ENCODE measurements at places on chromosomes 13 and 19.

- peak; percentile 53 for DNase-seq
These were observed at the start of gene B3GNT3 for GRCh38 chr19:17794731-17795494. Gene B3GNT3 (plus strand): TSS chr19:17795138. CDS start chr19:17807808, 12,670 bp downstream.

DNA sequence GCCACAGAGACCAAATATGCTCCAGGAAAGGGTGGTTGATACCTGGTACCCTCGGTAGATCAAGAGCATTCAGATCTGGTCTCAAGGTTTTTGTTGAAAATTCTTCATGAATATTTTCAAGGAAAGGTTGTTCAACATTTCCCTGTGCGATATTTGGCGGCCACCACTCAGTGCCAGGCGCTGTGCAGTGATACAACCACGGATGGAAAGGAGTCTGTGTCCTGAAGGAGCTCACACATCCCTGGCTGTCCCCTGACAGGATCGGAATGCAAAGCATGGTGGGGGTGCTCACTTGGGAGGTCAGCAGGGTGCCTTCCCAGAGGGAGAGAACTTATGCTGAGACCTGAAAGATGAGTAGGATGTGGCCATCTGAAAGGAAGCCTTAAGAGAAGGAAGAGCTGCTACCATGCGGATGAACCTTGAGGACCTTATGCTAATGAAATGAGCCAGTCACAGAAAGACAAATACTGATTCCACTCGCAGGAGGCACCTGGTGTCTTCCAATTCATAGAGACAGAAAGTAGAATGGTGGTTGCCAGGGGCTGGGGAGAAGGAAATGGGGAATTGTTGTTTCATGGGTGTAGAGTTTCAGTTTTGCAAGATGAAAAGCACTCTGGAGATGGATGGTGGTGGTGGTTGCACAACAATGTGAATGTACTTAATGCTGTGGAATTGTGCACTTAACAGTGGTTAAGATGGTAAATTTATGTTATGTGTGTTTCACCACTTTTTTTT is 41.6 kb downstream of the HSPH1 start:
- DNase-seq, result peak; percentile 3

GRCh38 chr13:23570099-23570920 is at the start of gene TNFRSF19:
Gene TNFRSF19 (plus strand): TSS chr13:23570412. CDS start chr13:23590184, 19,772 bp downstream.
- peak; percentile 19 for DNase-seq

GRCh38 chr13:35475960-35476943 is at the start of gene MAB21L1:
Gene MAB21L1 (minus strand): TSS chr13:35476689. CDS start chr13:35476138, 551 bp downstream.
- DNase-seq, result no peak

GRCh38 chr19:46160233-46160775 is 12.3 kb downstream of the IGFL2 start:
- no peak for DNase-seq

GRCh38 chr13:41597348-41598041 is 140.1 kb downstream of the RGCC start:
- DNase-seq, result no peak

- DNase-seq, result no peak
These were observed 349.5 kb downstream of the TSHZ3 start for GRCh38 chr19:30999726-31000125.

- no peak for DNase-seq
These were observed 52.9 kb upstream of the GPR12 start for GRCh38 chr13:26813321-26813979.

- no peak for DNase-seq
These were observed 13.7 kb downstream of the FXYD5 start for GRCh38 chr19:35168196-35168595.

- no peak for DNase-seq
These were observed 24.6 kb upstream of the IRS2 start for GRCh38 chr13:109810761-109811510.

GRCh38 chr19:16228637-16229321 is 31.1 kb downstream of the AP1M1 start:
- DNase-seq, result no peak

GRCh38 chr19:21912654-21913053 is 76.7 kb upstream of the ZNF43 start:
- DNase-seq, result no peak

DNA sequence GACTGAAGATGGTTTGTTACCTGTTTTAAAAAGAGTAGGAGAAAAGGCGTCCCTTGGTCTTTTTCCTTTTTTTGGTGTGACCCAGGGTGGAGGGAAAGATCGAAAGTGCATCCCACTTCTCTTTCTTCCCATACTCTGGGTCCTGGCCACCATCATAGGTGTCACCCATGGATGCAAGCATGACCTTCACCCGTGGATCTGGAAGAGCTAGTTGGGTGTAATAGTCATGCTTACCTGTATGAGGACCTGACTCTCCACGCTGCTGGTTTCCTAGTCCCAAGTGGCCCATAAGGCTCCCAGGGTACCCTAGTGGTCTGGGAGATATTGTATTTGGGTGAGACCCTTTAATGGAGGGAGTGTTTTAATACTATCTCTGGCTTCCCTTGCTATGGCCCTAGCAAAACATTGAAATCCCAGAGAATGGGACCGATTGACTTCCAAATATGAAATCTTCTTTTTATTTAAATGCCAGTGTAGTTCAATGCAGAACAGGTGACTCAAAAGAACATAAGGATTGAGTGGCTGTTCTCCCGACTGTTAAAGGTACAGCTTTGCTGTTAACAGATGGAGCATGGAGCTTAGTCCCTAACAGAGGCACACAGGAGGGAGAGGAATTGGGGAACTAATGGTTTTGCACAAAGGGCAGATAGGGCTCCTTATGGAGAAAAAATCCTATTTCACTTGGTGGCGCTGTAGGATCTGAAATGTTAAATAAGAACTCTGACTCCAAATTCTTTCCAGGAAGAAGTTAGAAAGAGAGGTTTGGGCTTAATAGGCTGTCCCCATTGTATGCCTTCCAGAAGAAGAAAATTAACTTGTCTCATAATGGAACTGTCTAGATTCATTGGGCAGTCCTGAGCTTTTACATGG is 7.0 kb upstream of the ZNF550 start:
- no peak for DNase-seq

DNA sequence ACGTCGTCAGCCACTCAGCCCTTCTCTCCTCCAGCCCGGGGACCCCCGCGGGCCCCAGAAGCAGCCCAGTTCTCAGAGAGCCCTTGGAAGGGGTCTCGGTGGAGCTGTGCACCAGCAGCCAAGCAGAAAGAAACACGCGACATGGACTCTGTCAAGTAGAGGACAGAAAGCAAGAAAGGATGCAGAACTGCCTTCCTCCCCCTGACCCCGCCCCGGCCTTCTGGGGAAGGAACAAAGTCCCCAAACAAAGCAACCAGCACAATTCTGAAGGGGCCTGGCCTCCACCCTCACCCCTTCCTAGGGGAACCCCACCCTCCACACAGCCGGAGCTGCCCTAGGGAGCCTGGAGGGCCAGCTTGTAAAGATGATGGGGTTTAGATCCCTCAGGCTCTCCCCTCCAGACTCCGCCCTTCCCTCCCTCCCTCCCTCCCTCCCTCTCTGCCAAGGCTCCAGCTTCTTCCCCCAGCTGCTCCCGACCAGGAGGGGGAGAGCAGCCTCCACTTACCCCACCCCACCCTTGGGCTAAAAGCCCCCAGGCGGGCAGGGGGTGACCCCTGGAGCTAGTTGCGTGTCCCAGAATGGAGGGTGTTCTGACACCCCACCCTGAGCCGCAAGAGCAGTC is 7.8 kb downstream of the LYL1 start:
- no peak for DNase-seq

DNA sequence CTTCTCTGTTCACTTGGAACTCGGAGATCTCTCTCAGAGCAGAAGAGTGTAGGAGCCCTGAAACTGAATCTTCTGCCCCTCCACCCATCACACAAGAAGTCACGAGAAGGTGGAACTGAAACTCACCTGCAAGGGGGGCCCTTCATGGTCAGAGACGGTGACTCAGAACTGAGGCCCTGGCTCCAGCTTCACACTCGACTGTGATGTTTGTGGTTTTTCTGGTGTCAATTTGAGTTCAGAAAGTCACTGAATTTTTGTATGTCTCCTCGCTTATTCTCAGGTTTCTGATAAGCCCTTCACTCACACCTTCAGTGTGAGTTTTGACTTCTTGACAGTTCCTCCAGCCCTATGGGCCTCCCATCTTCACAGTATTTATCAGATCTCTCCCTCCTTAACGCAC is 23.1 kb downstream of the SIGLEC5 start:
- DNase-seq, result no peak

GRCh38 chr13:35388441-35389355 is 87.8 kb downstream of the MAB21L1 start:
- DNase-seq, result no peak

- no peak for DNase-seq
These were observed 61.2 kb downstream of the WASF3 start for GRCh38 chr13:26618726-26619125.

DNA sequence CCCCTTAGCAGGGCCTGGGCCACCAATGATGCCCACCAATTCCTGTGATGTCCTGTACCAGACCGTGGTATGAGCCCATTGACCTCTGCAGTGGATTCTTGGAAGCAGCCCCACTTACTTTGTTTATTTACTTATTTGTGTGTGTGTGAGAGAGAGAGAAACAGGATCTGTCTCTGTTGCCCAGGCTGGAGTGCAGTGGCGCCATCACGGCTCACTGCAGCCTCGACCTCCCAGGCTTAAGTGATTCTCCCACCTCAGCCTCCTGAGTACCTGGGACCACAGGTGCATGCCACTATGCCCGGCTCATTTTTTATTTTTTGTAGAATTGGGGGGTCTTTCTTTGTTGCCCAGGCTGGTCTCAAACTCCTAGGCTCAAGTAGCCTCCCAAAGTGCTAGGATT is 13.0 kb downstream of the MYO9B start:
- no peak for DNase-seq

- no peak for DNase-seq
These were observed 31.9 kb upstream of the ATP11A start for GRCh38 chr13:112657850-112658445.

DNA sequence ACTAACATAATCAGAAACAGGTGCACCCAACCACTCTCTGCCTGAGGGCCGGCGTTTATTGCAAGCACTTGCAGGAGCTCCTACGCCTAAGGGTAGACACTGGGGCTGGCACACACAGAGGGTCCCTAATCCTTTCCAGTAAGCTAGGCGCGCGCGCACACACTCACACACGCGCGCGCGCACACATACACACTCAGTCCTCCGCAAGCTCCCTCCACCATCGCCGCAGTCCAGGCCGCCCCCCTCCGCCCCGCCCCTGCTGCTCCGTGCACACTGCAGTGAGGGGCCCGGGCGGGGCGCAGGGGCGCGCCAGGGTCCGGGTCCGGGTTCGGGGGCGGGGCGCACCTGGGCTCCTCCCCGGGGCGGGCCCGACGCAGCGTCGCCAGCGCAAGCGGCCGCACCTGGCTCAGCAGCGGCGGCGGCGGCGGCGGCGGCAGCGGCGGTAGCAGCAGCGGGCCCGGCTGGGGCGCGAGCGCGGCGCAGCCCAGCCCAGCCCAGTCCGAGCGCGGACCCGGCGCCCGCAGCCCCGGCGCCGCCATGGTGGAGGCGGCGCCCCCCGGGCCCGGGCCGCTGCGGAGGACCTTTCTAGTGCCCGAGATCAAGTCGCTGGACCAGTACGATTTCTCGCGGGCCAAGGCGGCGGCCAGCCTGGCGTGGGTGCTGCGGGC is at the start of gene CAMSAP3:
Gene CAMSAP3 (plus strand): TSS at position 398 of the 668 bp plus-strand sequence. CDS start 140 bp downstream, at position 538.
- DNase-seq, result peak; percentile 74

GRCh38 chr19:30547246-30547645 is 175.1 kb downstream of the ZNF536 start:
- no peak for DNase-seq

GRCh38 chr19:41356984-41357739 is 3.4 kb upstream of the TGFB1 start:
- no peak for DNase-seq

DNA sequence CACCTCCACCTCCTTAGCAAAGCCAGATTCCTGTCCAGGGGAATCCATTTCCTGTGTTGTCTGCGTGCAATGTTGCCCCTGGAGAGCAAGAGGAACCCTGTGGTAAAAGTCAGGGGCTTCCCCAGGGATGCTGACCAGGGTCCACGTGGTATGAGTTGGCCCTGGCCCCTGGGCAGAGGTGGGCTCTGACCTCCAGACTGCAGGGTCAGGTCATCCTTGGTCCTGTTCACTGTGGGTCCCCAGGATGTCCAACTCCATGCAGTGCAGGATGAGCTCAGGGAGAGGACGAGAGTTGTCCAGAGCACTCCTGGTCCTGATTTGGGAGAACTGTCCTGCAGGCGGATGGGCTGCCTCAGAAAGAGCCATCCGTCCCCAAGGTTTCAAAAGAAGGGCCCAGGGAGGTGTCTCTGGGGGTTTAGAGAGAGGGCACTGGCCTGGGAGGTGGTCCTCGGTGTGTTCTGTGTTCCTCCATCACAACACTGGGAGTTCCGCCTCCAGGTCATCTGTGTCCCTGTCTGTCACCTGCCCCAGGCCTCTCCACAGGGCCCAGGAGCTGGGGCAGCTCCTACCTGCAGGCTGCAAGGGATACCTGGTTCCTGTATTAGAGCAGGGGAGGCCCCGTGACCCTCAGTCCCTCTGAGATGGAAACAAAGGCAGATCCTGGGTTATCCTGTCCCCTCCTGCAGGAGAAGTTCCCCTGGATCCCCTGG is 1.2 kb upstream of the CEACAM4 start:
- no peak for DNase-seq

DNA sequence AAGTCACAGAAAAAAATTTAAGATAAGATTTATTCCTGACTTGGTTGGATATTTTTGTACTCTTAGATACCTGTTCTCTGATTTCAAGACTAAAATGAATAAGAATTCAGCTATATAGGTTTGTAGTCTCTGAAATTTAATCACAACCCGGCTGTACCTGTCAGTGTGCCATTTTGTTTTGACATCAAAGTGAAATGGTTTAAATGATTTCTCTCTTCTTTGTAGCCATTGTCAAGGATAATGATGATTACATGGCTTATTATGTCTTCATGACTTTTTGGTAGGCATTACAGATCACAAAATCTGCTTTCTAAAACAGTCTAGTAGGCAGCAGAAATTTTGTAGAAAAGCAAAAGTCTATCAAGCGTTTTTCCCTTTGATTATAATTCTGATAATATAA is 72.5 kb downstream of the PCDH17 start:
- DNase-seq, result peak; percentile 3

- no peak for DNase-seq
These were observed 125.2 kb downstream of the LACC1 start for GRCh38 chr13:44004878-44005277.

- DNase-seq, result no peak
These were observed 560 bp downstream of the NDUFA7 start for GRCh38 chr19:8320564-8321066.

GRCh38 chr13:82963226-82964099 is 918.8 kb downstream of the SLITRK1 start:
- no peak for DNase-seq

DNA sequence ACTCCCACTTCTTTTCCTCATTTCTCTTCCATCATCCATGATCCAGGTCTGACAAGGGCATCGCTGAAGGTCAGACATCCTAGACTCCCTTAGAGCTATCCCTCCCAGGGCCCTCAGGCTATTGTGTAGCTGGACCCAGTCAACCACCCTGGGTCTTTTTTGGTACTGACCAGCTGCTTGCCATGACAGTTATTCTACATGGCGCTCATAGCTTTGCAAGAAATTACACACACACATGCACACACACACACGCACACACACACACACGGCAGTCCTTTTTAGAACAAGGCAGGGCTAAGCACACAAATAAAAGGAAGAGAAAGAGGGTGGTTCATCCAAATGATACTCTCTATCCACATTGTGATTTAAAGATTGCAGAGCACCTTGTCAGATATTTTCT is 18.3 kb downstream of the SIAH3 start:
- no peak for DNase-seq

Data from NCI-H2081 (cell line).